Stimulated activated naive CD4-positive, alpha-beta T cell treated with Interleukin-2 at 50 U/mL for 16 hours (primary cell): ENCODE measurements at places on chromosomes 16 and 17.

DNA sequence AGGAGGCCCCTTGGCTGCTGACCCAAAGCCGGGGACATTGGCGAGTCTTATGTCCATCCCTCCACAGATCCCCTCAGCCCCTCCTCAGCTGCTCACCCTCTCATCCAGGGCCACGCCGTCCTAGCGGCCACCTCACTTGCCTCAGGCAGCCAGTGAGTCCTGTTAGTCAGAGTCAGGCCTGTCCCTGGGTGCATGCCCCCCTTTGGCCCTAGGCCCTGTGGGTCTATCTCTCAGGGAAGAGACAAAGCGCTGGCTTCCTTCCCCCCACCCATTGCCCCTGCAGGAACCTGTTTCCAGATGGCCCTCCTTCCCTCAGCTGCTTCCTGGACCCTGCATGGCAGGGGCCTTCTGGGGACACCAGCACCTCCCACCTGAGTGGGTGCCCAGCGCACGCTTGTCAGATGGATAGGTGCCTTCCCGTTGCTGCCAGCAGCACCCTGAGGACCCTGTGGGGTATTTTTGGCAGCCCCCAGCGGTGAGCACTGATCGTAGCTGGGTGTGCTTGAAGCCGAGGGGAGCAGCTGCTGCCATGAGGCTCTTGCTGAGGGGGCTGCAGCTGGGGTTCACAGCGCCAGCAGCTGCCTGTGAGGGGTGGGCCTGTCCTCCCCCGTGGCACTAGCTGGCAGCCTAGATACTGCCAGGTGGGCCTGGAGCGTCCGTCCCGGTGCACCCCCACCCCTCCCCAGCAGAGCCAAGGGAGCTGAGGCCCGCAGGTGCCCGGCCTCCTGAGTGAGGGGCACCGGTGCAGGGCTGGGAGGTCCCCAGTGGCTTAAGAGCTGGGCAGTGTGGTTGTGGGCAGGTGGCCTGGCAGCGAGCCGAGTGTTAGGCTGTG lies 8.4 kb downstream of the DBNDD1 start:
- DNase-seq, result no peak

DNA sequence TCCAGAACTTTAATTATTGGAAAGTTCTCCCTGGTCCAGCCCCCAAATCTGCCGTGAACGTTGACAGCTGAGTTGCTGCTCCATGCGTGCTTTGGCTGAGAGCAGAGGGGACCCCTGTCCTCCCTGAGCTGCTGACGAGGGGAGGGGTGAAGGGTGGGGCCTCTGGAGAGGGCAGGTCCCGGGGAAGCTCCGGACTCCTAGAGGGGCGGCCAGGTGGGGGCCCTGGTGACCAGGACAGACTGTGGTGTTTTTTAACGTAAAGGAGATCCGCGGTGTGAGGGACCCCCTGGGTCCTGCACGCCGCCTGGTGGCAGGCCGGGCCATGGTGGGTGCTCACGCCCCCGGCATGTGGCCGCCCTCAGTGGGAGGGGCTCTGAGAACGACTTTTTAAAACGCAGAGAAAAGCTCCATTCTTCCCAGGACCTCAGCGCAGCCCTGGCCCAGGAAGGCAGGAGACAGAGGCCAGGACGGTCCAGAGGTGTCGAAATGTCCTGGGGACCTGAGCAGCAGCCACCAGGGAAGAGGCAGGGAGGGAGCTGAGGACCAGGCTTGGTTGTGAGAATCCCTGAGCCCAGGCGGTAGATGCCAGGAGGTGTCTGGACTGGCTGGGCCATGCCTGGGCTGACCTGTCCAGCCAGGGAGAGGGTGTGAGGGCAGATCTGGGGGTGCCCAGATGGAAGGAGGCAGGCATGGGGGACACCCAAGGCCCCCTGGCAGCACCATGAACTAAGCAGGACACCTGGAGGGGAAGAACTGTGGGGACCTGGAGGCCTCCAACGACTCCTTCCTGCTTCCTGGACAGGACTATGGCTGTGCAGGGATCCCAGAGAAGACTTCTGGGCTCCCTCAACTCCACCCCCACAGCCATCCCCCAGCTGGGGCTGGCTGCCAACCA lies at the start of gene MC1R:
TSS of gene MC1R (plus strand) at position 410 of the 895 bp plus-strand sequence. CDS start at position 807, 397 bp downstream.
- no peak for DNase-seq

GRCh38 chr17:76527430-76528111 lies 9.9 kb downstream of the CYGB start:
- no peak for DNase-seq

DNA sequence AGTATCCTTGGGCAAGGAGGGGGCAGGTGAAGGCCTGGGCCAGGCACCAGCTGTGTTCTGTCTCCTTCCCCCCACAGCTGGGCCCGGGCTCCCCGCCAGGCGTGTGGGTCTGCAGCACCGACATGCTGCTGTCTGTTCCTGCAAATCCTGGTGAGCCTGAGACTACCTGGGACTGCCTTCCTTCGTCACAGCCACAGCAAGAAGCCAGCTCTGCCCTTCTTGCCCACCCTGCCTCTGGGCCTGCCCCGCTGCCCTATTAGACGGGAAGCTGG lies 12.3 kb downstream of the FCSK start:
- DNase-seq, result no peak

DNA sequence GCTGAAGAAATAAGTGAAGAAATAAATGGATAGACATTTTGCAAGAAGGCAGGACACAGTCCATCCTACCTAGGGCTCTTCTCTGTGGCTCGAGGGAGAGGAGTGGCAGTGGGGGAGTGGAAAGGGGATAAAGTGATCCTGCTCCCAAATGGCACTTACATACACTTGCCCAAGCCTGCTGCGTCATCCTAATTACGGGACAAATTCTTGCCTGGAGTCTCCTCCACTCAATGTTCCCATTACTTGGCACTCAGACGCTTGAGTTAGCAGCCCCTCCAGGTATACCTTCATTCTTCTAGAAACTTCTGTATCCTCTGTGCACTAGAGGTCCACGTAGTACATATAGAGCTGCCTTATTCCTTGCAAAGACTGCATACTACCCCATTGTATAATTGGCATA lies 15.7 kb upstream of the MAP3K14 start:
- DNase-seq, result no peak

GRCh38 chr16:70736465-70737376 lies 50.9 kb upstream of the MTSS2 start:
- DNase-seq, result no peak

DNA sequence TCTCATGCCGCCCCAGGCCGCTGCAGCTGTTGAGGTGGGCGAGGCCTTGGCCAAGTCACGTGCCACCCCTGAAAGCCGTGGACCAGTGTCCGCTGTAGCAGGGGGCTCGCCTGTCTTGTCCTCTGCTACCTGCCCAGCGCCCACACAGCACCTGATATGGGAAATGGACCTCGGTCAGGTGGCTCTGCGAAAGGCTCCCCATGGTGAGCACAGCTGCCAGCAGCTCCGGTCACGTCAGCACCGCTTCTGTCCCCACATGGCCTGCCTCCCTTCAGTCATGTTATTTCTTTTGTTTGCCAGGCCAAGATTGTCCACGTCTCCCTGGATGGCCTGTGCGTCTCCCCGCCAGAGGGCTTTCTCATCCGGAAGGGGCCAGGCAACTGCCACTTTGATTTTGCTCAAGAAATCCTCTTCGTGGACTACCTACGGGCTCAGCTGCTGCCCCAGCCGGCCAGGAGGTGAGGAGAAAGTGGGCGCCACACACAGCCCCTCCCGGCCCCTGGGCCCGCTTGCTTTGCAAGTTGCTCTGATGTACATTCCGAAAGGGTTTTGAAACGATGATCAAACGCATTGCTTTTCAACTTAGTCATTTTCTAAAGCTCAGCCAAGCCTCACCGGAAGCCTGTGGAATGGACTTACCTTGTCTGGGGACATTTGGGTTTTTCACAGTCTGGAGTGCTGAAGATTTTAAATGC lies 219.8 kb downstream of the KATNIP start:
- no peak for DNase-seq

- no peak for DNase-seq
Observed at GRCh38 chr17:9206741-9207332, 185.5 kb downstream of the NTN1 start.

DNA sequence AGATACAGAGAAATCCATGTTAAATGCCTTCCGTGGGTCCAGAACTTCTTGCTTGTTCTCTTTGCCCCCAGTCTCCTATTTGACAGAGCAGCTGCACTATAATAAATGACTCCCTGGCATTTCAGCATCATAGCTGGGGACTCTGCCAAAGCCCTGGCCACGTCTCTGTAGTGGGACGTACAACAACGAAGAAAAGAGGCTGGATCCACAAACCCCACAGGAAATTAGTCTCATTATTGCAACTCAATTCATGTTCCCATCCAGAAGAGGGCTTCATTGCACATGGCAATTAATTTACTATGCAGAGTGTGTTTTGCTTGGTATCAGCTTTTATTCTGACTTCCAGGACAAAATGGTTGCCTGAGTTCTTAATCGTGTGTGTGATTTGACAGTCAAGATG lies 121.3 kb downstream of the CDH13 start:
- no peak for DNase-seq

GRCh38 chr16:50167556-50167955 lies 14.4 kb downstream of the TENT4B start:
- DNase-seq, result no peak

GRCh38 chr17:37206299-37206698 lies 169.5 kb upstream of the C17orf78 start:
- DNase-seq, result no peak

DNA sequence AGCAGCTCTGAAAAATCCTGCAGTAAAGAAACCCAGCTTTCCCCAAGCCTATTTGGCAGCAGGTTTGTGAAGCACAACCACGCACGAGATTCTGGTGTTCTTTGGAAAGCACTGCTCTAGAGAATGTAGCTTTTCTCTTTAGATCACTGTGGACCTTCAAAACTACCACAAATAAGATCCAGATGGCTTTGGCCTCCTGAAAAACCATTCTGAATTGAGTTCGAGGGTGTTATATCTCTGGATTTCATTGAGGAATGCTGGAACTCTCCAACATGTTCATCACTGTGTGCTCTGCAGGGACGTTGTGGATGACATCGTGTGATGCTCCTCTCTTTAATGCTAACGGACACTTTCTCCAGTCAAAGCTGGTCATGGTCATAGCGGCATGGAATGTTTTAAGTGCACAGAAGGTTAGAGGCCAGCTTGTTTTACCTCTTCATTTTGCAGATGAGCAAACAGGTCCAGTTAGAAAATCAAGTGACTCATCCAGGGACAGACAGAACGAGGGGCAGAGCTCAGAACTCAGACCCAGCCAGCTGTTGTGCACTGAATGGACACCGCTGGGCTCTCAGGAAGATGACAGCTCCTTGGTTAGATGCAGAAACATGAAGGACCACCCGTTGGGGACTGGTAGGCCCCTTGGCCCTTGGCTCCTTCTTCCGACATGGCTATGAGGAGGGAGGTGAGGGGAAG lies 37.2 kb downstream of the CCDC42 start:
- no peak for DNase-seq

DNA sequence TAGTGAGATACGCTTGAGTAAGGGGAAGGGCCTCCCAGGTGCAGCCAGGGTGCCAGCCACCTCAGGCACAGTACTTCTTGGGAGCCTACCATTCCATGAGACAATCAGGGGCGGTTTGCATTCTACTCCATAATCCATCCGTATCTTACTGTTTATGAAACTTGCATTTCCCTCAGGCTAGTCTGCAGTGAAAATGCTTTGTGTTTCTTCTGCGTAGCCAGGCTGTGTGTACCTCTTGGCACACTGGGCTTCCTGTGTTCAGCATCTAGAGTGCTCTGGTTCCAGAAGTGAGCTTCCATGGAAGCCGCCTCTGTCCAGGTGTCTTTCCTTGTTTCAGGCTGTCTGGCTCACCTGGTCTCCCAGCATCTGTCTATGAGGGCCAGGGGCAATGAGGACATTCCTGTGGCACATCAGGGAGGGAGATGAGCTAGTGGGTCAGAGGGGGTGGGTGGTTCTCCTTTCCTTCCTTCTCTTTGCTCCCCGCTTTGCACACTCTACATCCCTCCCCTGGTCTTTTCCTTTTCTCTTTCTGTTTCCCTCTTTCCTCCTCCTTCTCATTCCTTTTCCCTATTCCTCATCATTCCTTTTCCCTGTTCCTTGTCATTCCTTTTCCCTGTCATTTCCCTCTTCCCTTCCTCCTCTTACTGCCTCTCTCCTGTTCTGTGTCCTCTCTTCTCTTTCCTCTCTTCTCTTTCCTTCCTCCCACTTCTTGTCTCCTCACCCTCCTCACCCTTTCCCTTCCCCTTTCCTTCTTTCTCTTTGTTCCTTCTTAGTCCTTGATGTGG lies 386.5 kb downstream of the CPPED1 start:
- no peak for DNase-seq

- DNase-seq, result no peak
Observed at GRCh38 chr16:77430787-77431585, 3.8 kb downstream of the ADAMTS18 start.

DNA sequence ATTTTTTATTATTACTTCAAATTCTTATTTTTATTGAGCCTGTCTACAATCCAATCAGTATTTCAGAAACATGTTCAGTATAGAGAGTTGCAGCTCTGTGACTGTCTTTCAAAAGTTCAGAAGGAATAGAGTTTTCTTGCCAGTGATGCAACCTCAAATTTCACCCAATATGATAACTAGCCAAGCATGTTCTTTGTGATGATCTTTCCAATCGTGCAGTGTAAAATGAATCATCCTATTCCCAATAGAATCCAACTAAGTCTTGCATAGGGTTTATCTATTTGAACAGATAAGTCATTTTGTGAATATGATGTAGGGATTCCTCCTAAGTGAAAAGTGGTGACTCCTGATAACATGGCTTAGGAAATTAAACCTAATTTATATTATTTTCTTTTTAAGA lies 937.8 kb downstream of the KCNJ2 start:
- no peak for DNase-seq

- DNase-seq, result no peak
Observed at GRCh38 chr16:20729141-20729540, 12.5 kb downstream of the THUMPD1 start.

- DNase-seq, result no peak
Observed at GRCh38 chr16:52912565-52913173, 140.0 kb downstream of the CHD9NB start.

DNA sequence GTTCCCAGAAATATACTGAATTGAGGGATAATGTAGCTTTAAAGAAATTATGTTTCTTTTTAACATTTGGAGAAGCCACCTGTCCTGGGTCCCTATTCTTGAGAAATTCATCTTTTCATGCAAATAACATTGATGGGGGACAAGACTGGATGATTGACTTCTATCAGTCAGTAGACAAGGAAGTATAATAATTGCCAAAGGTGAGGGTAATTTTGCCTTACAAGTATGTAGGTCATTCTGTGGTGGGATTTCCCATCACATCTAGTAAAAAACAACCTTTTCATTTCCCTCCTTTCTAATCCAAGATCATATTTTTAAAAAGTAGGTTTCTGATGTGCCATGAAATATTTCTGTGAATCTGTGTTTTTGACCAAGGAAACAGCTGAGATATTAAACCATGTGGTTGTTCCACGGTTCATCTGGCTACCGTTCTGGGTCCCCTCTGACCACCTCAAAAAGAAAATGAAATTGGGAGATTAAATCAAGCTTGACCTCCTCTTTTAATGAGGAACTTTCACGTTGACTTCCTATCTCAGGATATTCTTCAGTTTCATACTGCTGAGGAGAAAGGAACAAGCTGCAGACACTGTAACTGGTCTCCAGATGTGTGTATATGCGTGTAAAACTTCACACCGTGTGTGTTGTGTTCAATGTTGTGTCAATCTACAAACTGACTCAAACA lies 138.6 kb downstream of the MAP2K6 start:
- no peak for DNase-seq

GRCh38 chr17:48155889-48156611 lies 48.5 kb downstream of the SNX11 start:
- DNase-seq, result no peak
